ENCODE measurements at places on chromosomes 11 and 22.

DNA sequence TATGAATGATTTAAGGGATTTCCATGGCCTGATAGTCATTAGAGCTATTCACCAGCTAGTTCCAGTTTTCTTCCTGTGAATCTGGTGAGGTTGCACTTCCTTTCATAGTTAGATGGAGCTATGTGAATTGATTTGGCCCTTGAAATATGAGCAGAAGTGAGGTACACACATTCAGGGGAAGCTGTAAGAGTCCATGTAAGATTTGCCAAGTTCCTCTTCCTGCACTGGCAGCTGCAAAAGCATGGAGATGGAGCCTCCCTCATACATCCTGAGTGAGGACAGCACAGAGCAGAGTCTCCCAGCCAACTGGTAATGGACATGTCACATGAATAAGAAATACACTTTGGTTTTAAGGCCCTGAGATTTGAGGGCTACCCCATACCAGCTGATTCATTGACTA is 111.7 kb downstream of the CD44 start:
- DNase-seq, result no peak

GRCh38 chr11:88288560-88288959 is 49.0 kb downstream of the CTSC start:
- no peak for DNase-seq

DNA sequence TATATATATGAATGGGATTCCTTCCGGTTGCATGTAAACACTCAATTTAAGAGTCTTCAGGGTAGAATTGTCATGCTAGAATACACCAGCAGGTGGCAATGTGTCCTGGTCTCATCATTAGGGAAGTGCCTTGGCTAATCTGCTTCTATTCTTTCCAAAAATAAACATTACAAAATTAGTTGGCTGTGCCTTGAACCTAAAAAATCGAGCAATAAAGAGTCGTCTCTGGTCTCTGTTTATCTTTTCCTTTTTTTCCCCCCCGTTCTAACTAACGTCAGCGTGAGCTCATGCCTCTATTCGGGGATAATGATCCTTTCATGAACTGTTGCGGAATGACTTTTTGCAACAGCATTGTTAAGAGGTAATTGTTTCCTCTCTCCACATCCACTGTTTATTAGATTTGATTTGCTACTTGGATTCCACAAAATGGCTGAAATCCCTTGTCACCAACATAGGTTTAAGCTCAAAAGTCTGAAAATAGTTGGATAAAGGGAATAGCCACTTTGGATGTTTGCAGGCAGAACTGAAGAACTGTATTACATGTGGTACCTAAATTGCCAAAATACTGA is 1.2 kb upstream of the ARHGEF12 start:
- peak; percentile 53 for DNase-seq

DNA sequence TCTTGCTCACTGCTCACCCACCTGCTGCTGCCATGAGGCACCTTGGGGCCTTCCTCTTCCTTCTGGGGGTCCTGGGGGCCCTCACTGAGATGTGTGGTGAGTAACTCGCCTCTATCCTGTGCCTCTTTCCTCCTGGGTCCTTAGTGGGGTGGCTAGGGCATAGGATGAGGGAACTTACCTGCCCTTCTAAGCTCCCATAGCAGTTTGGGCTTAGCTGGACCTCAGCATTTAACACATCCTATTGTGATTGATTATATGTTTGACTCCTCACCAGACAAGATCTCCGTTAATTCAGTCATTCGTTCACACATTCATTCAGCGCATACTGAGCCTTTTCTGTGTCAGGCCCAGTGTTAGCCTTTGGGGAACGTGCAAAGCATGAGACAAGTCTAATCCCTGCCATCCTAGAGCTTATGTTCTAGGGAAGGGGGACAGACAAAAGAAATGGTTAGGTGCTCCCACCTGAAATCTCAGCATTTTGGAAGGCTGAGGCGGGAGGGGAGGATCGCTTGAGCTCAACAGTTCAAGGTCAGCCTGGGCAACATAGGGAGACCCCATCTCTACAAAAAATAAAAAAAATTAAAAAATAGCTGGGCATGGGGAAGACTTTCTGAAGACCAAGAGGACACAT is 441 bp downstream of the TCN2 start:
- no peak for DNase-seq

Measured in right forelimb (tissue), 1 donor.